Posterior vena cava (tissue), 2 donors: ENCODE measurements at places on chromosomes 3 and 15.
A peak's percentile ranks its signal among the peaks of the same experiment; 100 is the strongest.

- DNase-seq: no peak
These were observed 440.6 kb downstream of the MCTP2 start for GRCh38 chr15:94671858-94672532.

DNA sequence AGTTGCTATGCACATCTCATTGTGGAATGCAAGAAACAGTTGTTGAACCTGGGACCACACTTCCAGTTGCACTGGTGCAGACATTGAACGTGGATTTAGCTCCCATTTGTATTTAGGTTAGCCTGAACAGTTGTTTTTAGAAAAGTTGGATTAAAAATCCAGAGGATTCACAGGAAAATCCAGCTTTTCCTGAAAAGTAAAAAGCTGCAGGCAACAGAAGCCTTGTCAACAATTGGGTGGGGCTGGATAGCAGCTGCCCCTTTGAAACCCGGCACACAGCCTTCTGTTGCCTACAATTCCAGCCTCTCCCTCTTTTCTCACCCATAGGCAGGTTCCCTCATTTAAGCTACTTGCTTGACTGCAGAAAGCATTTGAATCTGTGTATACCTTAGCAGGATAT is 165.3 kb upstream of the TBL1XR1 start:
- no peak for DNase-seq

DNA sequence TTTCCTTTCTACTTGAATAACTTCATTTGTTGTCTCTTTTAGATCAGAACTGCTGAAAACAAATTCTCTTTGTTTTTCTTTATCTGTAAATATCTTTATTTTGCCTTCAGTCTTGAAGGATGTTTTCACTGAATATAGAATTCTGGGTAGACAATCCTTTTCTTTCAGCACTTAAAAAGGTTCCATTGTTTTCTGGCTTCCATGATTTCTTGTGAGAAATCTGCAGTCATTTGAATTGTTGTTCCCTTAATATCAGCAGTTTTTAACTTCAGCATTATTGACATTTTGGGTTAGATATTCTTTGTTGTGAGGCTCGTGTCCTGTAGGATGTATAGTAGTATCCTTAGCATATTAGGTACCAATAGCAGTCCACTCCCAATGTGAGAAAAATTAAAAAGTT is 65.8 kb downstream of the SV2B start:
- DNase-seq: no peak

- peak; percentile 93 for DNase-seq
These were observed at the start of gene GASK1A for GRCh38 chr3:42979044-42979972. GASK1A (plus strand) TSS chr3:42979311; CDS start chr3:42979643, 332 bp downstream.

DNA sequence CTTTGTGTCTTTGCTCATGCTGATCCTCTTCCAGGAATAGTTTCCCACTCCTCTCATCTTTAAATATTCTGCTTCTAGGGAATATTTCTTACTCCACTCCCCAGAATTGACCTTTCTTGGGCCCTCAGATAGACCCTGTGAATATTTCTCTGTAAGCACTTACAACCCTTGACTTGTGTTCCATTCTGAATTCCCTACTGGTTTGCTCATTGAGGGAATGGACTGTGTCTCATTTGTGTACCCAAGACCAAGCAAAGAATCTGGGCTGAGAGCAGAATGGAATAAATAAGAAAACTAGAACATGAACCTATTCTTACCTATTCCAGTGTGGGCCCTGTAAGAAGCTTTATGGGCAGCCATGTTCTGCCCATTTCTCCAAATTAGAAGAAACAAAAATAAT is 72.7 kb upstream of the TSPAN3 start:
- no peak for DNase-seq

DNA sequence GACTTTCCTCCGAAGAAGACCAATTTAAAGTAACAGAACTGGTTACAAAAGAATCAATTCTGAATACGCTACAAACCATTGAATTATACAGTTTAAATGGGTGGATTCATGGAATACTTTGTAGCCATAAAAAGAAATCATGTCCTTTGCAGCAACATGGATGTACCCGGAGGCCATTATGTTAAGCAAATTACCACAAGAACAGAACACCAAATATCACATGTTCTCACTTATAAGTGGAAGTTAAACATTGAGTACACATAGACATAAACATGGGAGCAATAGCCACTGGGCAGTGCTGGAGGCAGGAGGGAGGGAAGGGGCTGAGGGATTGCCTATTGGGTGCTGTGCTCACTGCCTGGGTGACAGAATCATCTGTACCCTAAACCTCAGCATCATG is 61.3 kb downstream of the EDEM1 start:
- DNase-seq: no peak

DNA sequence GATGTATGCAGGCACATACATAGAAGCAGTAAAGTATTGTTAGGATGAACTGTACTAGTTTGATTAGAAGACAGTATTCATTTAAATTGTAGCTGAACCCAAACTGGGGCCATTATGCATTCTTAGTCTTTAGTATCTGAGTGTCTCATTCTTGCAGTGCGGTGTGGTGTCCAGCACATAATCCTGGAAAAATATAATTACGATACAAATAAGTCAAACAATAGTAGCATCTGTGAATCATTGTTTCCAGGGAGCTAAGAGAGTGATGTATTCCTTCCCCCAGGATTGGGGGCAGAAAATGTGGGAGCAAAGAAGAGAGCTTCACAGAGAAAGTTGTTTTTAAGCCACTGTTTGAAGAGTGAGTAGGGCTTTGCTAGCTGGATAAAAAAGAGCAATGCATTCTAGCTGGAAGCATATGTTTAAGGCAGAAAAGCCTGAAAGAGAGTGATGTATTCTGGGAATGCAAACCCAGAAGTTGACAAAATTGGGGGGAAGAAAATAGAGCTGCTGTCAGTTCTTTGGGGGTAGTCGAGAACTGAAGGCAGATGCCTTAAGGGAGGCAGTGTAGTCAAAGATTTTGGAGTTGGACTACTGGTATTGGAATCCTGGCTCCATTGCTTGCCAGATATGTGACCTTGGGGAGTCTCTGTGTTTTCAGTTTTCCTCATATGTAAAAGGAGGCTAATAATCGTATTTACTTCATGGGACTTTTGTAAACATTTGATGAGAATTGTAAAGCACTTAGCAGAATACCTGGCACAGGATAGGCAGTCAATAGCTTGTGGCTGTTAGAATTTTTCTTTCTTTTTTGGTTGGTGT is 14.1 kb downstream of the SLMAP start:
- DNase-seq: no peak
